ENCODE measurements at places on chromosomes 11 and 22.

DNA sequence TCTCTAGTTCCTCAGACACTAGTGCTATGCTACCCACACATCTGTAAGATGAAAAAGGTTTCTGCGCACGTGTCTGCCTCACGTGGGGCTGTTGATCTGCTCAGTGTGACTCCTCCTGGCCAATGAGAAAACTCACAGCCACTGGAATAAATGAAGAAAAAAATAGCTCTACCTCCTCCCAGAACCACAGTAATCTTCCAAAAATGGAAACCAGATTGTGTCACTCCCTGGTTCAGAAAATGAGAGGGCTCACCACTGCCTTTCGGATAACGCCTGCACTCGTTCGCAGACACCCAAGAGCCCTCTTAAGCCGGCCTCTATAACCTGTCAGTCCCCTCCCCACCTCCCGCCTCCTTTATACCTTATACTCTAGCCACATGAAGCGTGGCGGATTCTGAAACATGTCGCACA is 5.1 kb downstream of the APBB1 start:
- no peak for DNase-seq

- peak; percentile 45 for DNase-seq
These were observed 89.1 kb downstream of the RPS6KA4 start for GRCh38 chr11:64447831-64448598.

- DNase-seq, result no peak
These were observed 55.9 kb downstream of the SHISAL1 start for GRCh38 chr22:44256556-44257485.

DNA sequence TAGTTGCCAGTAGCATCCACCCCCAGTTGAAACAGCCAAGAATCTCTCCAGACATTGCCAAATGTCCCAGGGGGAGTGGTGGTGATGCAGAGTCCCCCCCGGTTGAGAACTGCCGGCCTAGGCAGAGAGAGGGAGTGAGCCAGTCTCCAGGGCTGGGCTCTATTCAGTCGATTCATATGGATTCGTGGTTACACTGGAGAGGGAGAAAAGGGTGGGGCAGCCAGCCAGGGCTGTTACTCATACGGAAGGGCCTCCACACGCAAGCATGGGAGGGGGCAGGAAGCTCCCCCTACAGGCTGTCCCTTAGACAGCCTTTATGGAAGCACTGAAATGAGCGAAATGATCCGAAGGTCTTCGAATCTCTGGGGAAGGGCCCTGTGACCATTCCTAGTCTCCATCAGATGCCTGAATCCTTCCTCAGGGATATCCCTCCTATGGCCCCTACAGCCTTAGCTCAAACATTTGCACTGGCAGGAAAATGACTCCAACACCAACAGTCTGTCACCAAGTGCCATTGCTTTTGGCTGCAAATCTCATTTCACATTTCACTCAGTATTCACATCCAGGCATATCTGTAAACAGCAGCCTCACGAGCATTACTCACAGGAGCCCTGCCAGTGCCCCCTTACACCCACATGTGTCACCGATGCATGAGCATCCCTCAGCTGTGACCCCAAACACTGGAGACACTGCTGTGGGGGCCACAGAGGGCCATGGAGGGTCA is 18.4 kb upstream of the TLCD5 start:
- DNase-seq, result no peak

DNA sequence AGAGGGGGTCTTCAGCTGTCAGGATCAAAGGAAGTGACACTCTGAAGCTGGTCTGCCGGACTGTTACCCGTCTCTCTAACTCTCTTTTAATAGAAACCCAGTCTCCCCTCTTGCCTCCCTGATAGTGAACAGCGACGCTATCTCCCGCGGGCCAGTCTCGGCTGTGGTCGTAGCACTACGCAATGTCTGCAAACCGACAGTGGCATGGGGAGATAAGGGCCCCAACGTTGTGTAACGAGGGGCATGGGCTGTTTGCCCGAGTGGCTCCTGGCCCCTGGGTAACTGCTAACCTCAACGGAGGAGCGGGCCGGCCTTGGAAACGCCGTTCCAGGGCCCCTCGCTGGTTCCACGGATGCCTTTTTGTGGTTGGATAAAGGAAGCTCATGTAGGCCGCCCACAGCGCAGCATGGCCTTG is 23.3 kb downstream of the ZBTB16 start:
- DNase-seq, result no peak

- DNase-seq, result peak; percentile 4
These were observed 40.9 kb downstream of the RNF141 start for GRCh38 chr11:10499874-10500601.

DNA sequence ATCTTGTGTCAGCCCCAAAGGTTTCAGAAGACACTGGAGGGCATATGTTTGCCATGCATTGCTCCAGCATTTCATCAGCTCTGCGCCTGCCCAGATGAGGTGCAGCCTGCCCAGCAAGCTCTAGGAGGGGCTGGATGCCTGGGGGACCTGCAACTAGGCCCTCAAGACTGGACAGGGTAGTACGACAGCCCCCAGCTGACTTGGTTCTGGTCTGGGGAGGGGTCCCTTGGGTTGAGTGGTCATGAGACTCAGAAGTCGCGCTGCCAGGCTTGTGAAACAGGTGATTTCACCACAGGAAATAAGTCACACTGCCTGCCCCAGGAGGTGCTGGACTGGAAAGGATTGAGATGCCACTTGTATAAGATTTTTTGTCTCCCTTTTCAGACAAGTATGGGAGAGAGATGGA is 23.4 kb downstream of the TPBGL start:
- DNase-seq, result no peak

- no peak for DNase-seq
These were observed 31.7 kb downstream of the INSC start for GRCh38 chr11:15146271-15147003.

DNA sequence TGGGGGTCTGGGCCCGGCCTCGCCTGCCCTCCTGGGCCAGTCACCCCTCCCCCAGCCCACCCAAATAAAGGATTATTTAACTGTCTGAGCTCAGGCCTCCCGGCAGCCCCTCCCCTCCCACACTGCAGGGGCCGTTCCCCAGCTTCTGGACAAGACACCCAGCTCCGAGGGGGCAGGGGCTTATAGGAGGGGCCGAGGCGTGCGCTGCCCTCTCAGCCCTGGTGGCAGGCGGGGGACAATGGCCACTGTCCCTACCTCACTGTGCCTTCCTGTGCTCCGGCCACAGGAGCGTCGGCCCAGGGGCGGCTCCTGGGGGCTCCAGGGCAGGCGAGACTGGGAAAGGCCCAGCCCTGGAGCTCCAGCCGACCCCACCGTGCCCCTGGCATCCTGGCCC is 2.2 kb upstream of the SELENOO start:
- DNase-seq, result no peak

DNA sequence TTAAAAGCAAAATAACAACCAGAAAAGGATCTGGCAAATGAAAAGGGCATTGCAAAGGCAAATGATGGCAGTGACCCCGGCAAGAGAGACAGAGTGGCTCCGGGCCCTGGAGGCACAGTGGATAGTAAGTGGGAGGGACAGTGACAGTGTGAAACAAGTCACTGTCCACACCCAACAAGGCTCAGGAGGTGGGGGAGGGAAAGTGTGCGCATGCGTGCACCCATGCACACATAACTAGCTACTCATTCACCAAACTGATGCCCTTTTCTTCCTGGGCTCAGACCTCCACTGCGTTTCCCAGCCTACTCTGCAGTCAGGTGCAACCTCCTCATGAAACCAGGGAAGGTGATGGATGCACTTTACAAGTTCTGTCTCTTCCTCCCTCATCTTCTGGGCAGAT is 108.4 kb downstream of the SHANK2 start:
- DNase-seq, result no peak

DNA sequence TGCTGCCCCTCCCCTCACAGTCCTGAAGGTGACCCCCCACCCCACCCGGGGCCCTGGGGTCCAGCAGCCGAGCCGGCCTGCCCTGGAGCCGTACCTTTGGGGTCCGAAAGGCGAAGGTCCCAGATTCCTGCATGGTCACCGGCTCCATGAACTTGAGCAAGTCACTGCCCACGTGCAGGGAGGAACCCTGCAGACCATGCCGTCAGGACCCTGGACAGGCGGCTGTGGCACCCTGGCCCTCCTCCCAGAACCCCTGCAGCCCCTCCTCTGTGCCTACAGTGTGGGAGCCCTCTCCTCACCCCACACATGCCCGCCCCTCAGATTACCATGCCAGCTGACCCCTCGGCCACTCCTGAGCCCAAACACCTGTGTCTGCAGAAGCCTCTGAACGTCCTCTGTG is 14.3 kb upstream of the MAPK11 start:
- DNase-seq, result no peak

- DNase-seq, result no peak
These were observed 3.0 kb upstream of the PACSIN3 start for GRCh38 chr11:47189100-47189834.

- DNase-seq, result no peak
These were observed 54.6 kb downstream of the LRRC74B start for GRCh38 chr22:21100149-21101032.

- peak; percentile 74 for DNase-seq
These were observed 11.4 kb downstream of the POU2AF1 start for GRCh38 chr11:111367411-111368284.

DNA sequence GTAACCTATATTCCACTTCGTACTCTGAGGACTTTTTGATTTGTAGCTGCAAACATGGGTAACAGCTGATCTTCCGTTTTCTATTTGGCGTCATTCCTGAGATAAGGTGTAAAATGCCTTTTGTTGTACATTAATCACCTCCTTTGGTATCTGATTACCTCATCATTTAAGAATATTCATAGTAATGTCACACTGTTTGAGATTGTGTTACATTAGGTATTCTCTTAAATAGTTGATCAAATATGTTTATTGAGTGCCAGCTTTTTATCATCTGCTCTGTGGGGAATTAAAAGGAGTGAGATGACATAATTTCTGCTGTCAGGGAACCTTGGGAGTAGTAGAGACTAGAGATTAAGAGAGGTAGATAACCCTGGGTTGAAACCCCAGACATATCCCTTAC is 5.9 kb downstream of the NCAM1 start:
- DNase-seq, result no peak

DNA sequence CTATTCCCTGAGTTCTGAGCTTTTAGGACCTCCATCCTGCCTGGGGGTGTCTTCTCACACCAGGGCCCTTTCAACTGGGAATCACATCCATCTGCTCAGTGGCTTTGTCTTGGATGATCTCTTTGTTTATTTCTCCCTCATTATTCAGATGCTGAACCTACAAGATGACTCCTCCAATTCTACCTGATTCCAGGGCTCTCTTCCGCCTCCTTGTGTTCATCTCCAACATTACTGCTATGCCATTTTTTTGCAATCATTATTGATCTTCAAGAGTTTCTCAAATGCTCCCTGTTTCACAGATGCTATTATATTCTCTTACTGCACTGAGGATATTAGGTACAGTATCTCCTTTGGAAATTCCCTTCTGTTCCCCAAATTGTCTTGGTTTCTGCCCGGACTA is 307.7 kb downstream of the SHANK2 start:
- DNase-seq, result no peak

DNA sequence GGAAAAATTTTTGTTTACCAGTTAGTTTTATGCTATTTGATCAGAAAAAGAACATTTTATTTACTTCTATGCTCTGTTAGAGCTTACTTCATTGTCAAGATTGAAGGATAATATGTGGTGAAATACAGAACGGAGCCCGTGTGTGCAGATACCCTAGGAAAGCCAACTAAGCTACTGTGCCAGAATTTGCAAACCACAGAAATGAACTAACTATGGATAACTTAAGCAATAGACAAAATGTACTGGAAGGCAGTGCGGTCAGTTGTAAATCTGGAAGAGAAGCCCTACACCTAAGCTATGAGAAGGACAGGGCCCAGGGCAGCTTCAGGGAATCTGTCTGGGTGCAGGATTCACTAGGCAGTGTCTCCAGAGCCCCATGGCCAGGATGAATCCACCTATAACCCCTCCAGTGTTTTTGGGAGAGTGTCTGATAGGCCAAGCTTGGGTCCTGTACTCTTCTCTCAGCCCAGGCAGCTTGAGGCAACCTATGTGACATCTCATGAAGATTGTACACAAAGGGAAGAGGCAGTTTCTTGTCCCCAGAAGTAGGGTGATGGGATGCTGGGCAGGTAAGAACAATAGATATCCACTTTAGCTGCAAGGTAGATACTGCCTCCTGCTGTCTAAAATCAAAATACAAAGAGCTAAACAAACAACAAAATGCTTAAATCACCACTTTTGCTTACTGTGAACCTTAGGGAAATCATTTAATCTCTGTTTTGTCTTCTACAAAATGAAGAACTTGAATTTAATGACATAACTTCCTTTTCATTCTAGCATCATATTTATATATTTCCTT is 12.1 kb downstream of the MMP7 start:
- DNase-seq, result no peak

DNA sequence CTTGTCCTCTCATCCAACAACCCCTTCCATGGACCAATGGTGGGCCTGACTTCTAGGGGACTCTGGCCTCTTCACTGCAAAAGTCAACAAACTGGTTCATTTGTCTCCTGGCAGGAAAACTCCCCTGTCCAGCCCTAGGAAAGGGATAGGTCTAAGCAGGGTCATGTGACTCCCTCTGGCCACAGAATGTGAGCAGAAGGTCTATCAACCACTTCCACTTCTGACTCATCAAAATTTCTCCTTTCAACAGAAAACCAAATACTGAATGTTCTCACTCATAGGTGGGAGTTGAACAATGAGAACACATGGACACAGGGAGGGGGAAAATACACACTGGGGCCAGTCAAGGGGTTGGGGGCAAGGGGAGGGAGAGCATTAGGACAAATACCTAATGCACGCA is 1.3 kb upstream of the ISX start:
- DNase-seq, result peak; percentile 57

DNA sequence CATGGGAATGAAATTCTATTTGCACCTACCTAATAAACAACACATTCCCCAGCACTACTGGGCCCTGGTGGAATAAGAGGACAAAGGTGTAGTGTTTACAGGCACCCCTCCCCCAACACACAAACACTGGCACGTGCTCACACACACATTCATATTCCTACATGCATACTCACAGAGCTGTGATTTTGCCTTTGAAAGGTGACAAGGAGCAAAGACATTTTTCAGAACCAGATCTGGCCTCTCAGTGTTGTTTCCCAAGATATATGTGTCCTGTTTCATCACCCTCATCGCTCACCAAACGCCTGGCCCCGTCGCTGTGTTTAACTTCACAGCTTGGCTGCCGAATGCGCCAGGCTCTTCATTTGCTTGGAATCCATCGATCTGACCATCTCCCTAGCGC is 292.6 kb downstream of the NTM start:
- no peak for DNase-seq

DNA sequence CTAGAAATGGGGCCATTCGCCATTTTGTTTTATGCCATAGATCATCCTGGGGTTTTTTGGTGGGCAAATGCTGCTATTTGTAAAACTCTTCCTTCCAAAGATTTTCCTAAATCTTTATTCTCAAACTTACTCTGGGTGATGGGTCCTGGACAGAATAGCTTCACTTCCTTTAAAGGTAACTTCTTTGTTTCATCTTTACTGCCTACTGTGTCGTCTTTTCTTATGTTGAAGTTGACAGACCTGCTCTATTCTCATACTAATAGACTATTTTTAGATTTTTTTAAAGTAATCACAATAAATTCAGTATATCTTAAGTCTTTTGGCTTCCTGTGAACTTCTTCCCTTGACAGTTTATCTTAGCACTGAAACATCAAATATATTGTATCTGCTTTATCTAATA is 98.6 kb downstream of the YAP1 start:
- no peak for DNase-seq

All from GM13977 (cell line).